Activated CD8-positive, alpha-beta memory T cell treated with anti-CD3 and anti-CD28 coated beads, Interleukin-2, amount 10 ng/mL, durations not matched to agents 7 days and 5 days (primary cell): ENCODE measurements at places on chromosomes 16 and 17. TPM values are rescaled to one million over a fixed set of nuclear protein-coding genes. Genes with fewer than 3 reads are reported as not detected.

Gene KRTAP1-5
- not detected for total RNA-seq

Gene ABCA10
- total RNA-seq, result 0.82 TPM

Gene KRTAP1-1
- not detected for total RNA-seq

Gene KRTAP4-5
- not detected for total RNA-seq

Gene LGALS3BP
- 75.7 TPM for total RNA-seq

Gene HS3ST3A1
- 0.21 TPM for total RNA-seq

Gene TBC1D26
- not detected for total RNA-seq

Gene AP1G1
- 88.6 TPM for total RNA-seq

Gene PRSS33
- not detected for total RNA-seq

Gene GAS2L2
- total RNA-seq, result not detected

GRCh38 chr17:80187515-80187941, 17.7 kb downstream of the CARD14 start:
- DNase-seq, result no peak
- H3K27me3 ChIP-seq, result peaks cover 14% of the 10 kb centered on the region
- peaks cover 5% of the 10 kb centered on the region for H3K4me1 ChIP-seq
- H3K36me3 ChIP-seq, result no peaks in the 10 kb centered on the region

DNA sequence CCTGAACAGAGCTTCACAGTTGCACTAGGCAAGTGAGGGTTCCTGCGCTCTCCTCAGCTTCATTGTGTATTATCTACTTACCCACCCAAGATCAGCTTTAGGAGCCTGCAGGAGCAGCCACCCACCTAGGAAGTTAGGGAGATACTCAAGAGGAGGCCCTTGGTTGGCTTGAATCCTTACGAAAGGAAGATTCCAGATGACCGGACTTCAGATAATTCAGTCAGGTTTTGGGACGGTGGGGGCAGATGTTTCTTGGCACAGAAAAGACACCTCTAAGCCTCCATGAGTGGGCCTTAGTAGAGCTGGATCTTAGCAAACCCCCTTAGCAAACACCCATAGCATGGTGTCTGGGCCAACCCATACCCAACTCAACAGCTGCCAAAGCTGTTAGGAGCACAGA, 2.4 kb upstream of the CBFB start:
- H3K36me3 ChIP-seq, result peaks cover 13% of the 10 kb centered on the region
- H3K4me1 ChIP-seq, result peaks cover 36% of the 10 kb centered on the region
- no peak overlapping the region for H3K27ac ChIP-seq
- peak; percentile 33 for DNase-seq
- no peaks in the 10 kb centered on the region for H3K27me3 ChIP-seq

DNA sequence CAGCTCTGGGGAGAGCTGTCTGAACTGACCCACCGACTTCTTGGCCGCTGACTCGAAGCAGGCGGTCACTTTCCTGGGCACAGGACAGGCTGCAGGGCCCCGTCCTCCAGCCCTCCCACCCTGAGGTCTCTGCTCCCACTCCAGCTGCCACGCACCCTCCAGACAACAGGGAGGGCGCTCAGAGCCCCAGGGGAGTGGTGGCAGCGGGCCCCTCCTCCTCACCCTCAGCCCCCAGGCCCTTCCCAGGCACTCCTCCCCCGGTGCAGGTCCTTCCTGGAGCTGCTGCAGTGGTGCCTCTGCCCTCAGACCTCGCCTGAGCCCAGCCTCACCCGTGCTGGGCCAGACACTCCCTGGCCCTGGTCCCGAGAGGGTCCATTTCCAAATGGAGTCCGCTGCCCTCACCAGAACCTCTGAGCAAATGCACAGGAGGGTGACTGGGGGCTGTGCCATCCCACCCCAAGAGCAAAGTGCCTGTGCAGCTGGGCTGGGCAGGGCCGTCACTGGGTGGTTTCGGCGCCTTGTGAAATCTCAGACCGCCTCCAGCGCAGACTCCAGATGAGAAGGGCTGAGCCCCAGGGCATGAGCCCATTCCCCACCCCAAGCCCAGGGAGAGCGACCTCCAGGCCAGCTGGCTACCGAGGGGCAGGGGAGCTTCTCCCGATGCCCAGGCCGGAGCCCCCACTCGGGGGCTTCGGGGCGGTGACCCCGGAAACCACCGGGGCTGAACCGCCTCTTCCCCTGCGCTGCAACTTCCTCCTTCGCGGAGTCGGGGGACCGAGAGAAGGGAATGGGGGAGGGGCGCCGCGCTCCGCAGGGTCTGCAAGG, 717 bp downstream of the CYBA start:
- H3K36me3 ChIP-seq, result peaks cover 10% of the 10 kb centered on the region
- H3K27me3 ChIP-seq, result no peaks in the 10 kb centered on the region

DNA sequence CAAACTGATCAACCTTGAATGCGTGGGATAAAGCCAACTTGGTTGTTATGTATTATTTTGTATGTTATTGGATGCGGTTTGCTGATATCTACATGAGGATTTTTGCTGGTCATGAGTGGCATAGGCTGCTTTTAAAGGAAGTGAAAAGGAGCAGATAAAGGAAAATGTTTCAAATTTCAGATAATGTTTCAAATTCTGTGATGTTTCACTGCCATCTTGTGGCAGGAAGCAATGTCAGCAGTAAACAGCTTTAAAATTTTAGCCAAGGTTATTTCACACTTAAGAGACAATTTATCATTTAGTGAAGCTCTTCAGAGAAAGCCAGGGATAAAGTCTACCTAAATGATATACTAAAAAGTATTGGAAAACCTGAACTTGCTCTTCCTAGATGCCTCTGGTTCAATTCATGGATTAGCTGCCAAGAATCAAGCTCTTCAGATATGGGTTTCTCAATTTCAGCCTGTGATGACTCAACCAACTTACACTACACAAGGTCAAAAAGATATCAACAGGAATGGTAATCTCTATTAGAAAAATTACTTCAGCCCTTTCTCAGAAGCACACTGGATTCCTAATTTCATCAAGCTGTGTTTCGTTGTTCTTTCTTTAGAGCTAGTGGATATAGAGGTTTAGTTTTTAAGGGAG, 136.0 kb upstream of the C17orf78 start:
- no peak overlapping the region for H3K4me3 ChIP-seq
- H3K27ac ChIP-seq, result no peak overlapping the region
- no peak for DNase-seq
- no peaks in the 10 kb centered on the region for H3K27me3 ChIP-seq
- H3K4me1 ChIP-seq, result no peaks in the 10 kb centered on the region

DNA sequence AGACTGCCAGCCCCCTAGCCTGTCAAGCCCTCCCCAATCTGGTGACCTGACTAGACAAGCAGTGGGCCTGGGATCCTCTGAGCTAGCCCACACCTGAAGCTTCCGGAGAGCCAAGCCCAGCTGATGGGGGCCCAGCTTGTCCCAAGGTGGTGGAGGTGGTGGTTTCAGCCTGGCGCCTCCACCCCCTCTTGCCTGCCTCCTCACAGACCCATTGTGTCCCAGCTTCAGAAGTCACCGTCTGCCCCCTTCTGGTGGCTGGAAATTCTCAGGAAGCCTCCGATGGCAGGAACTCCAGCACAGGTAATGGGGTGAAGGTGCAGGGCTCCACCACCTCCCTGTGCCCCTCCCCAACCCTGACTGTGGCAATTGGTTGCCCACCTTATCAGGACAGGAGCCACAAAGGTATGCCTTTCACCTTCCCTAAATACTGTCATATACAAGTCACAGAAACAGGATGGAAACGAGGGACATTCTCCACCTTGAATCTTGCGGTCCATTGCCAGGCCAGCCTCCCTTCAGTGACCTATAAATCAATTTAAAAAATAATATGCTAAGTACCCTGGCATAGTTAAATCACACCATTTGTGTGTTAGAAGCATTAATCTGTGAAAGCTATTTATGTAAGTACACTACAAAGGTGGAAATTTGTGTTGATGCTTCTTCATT, 66.0 kb upstream of the ZNF423 start:
- H3K4me3 ChIP-seq, result no peak overlapping the region
- H3K4me1 ChIP-seq, result no peaks in the 10 kb centered on the region
- peak; percentile 59 for DNase-seq
- peaks cover 7% of the 10 kb centered on the region for H3K27me3 ChIP-seq
- no peak overlapping the region for H3K27ac ChIP-seq

GRCh38 chr17:19334331-19334730, 28.2 kb downstream of the B9D1 start:
- no peak overlapping the region for H3K4me3 ChIP-seq
- H3K4me1 ChIP-seq, result peaks cover 5% of the 10 kb centered on the region
- no peak for DNase-seq
- H3K27ac ChIP-seq, result no peak overlapping the region

GRCh38 chr17:2347805-2348685, 10.7 kb downstream of the SGSM2 start:
- no peak overlapping the region for H3K27ac ChIP-seq
- no peak for DNase-seq
- H3K36me3 ChIP-seq, result peaks cover 5% of the 10 kb centered on the region
- H3K4me1 ChIP-seq, result peaks cover 8% of the 10 kb centered on the region
- H3K4me3 ChIP-seq, result no peak overlapping the region
- no peaks in the 10 kb centered on the region for H3K27me3 ChIP-seq
